ENCODE measurements at places on chromosomes 3 and 15.

- DNase-seq = no peak
These were observed 55.5 kb downstream of the SATB1 start for GRCh38 chr3:18369551-18370185.

- no peak for DNase-seq
These were observed 550.4 kb upstream of the ARPP21 start for GRCh38 chr3:35088943-35089342.

GRCh38 chr3:183958226-183958625 is 59.5 kb downstream of the ABCC5 start:
- no peak for DNase-seq

GRCh38 chr3:183254487-183255347 is 1.7 kb downstream of the B3GNT5 start:
- no peak for DNase-seq

GRCh38 chr3:148962513-148962912 is 28.8 kb upstream of the GYG1 start:
- DNase-seq = no peak

- DNase-seq = no peak
These were observed 14.3 kb downstream of the ZBTB47 start for GRCh38 chr3:42667523-42668412.

DNA sequence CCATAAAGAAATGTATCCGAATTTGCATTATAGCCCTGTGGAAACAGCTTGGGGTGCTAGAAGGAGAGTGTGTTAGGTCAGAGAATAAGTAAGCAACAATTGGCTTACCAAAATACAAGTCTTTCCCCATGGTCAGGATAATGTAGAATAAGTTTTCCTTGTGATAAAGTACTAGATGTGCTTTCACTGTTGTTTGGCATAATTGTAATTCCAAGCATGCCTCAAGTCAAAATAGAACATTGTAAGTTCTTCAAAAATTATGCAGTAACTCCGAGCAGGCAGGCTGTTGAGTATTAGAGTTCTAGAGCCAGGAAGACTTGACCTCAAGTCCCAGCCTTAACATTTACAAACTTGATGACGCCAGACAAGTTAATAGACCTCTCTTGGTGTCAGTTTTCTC is 242.0 kb downstream of the TUSC7 start:
- no peak for DNase-seq

- no peak for DNase-seq
These were observed 68.7 kb downstream of the SRGAP3 start for GRCh38 chr3:9180764-9181117.

- no peak for DNase-seq
These were observed 454.1 kb downstream of the GRM7 start for GRCh38 chr3:7315037-7315436.

- no peak for DNase-seq
These were observed 24.7 kb downstream of the KY start for GRCh38 chr3:134625885-134626741.

DNA sequence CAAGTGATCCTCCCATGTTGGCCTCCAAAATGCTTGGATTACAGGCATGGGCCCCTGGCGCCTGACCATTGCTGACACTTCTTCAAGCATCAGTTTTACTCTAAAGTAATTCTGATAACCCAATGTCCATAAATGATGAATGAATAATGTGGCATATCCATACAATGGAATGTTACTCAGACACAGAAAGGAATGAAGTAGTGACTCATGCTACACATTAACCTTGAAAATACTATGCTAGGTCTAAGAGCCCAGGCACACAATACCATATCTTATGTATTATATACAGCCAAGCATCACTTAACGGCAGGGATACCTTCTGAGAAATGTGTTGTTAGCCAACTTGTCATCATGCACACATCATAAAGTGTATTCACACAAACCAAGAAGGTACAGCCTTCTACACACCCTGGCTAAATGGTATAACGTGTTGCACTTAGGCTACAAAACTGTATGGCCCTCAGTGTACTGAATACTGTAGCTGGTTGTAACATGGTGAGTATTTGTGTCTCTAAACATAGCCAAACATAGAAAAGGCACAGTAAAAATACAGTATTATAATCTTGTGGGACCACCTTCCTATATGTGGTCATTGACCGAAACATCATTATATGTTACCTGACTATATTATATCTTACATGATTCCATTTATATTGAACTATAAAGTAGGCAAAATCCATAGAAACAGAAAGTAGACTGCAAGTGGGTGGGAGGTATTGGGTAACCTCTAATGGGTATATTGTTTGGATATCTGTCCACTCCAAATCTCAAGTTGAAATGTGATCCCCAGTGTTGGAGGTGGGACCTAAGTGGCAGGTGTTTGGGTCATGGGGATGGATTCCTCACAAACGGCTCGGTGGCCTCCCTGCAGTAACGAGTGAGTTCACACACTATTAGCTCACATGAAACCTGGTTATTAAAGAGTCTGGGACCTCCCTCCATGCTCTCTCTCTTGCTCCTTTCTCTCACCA is 31.4 kb downstream of the MKRN2 start:
- DNase-seq = no peak

DNA sequence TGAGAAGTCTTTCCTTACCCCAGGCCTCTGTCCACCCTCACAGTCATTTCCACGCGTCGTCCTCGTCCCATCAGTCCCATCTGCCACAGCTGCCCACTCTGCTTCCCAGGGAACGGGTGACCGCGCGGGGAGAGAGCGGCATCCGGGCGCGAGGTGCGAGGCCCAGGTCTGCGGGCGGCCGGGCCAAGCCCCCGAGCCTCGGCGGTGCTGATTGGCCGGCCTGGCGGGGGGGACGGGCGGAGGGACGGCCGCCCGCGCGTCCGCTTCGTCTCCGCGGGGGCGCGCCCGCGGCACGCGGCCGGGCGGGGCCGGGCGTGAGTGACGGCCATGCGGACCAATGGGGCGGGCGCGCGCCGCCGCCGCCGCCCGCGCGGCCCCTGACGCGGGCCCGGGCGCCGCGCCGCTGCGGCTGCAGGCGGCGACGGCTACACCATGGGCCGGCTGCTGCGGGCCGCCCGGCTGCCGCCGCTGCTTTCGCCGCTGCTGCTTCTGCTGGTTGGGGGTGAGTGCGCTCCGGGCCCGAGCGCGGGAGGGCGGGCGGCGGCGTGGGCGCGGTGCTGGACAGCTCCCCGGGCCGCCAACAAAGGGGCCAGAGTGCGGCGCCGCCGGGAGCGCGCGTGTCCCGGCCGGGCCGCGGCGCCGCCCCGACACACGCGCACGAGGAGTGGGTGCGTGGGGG is at the start of gene PODXL2:
PODXL2 (plus strand) TSS at position 398 of the 679 bp plus-strand sequence; CDS start at position 433, 35 bp downstream.
- DNase-seq = no peak

- DNase-seq = no peak
These were observed 9.3 kb downstream of the PGPEP1L start for GRCh38 chr15:98998279-98998678.

GRCh38 chr3:34367521-34367920 is 569.1 kb downstream of the PDCD6IP start:
- DNase-seq = no peak

DNA sequence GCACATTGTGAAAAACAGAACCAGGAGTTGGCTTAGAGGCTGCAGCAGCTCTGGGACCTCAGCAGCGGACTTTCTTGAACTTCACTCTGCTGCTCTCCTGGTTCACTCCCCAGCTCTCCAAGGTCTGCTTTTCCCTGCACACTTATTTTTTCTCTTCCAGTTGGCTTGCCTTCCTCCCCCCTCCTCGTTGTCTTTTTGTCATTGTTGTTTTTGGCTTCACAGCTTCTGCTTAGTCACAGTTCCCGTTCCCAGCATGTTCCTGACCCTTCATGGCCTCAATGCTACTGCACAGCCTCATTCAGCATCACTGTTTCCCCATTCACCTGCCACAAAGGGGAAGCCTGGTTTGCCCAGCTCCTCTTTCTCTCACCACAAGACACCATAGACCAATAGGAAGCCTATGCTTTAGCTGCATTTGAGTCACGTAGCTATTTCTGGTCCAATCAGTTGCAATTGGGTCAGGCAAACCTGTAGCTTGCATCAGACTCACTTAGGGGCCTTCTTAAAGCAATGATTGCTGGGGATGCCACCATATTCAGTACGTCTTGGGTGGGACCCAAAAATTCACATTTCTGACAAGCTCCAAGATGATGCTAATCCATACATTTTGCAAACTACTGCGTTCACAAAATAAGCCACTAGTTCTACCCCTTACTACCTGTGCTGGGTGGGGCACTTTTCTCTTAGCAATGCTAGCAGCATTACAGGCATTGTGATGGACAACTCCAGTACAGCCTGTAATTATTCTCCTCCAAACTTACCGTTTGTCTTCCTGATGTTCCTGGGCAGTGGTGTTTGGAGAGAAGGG is 7.8 kb upstream of the SUMF1 start:
- no peak for DNase-seq
